ENCODE measurements at places on chromosomes 16 and 17.

DNA sequence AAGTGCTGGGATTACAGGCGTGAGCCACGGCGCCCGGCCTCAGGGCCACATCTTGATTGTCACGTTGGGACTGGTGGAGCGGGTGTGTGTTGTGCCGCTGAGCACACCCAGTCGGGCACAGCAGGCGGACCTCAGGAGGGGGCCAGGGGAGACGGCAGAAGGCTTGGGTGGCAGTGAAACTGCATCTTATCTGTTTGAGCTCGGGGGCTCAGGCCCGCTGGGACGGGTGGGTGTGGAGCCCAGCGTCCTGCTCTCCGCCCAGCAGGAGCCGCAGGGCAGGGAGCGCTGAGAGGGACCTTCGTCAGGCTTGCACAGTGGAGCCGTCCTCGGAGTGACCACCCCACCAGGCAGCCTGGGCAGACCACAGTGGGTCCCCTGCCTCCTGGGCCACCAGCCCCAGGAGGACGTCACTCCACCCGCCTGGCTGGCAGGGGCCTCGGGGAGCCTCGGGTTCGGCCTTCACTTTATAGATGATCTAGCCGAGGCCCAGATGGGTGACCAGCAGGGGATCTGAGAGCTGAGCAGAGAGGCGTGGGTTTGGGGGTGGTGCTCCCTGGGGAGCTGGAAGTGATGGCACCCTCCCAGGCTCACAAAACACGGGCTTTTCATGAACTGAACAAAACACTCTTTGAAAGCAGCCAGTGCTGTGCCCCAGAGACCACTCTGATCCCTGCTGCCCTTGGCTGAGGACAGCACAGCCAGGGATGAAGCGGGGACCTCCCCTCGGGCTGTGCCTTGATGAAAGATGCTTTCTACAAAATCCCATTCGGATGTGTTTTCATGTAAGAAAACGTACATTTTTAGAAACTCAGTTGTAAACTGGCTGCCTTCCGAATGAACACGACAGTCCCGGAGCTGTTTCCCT is 181.1 kb downstream of the SEC14L1 start:
- no peak for DNase-seq

- DNase-seq, result no peak
Measured at GRCh38 chr16:86701286-86701975, 123.1 kb downstream of the FOXL1 start.

- DNase-seq, result no peak
Measured at GRCh38 chr17:17314501-17315071, 11.4 kb downstream of the NT5M start.

- no peak for DNase-seq
Measured at GRCh38 chr17:30396129-30396528, 17.4 kb downstream of the CPD start.

DNA sequence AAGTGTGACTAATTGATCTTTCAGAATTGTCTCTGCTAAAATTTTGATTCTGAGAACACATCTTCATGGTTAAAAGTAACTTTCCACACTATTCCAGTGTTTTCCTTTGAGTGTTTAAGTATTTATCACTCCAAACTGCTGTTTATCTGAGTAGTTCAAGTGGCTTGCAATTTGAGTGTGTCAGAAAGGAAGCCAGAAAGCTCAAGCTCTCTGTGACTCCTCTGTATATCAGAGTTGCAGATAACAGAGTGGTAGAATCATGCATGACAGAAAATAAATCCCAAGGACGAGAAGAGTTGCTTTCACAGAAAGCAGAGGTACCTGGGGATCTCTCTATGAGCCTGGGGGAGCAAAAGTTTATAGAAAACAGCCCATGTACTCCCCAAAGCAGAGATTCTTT is 130.0 kb downstream of the CYB561 start:
- no peak for DNase-seq

- DNase-seq, result no peak
Measured at GRCh38 chr17:42673885-42674754, 2.7 kb downstream of the PLEKHH3 start.

DNA sequence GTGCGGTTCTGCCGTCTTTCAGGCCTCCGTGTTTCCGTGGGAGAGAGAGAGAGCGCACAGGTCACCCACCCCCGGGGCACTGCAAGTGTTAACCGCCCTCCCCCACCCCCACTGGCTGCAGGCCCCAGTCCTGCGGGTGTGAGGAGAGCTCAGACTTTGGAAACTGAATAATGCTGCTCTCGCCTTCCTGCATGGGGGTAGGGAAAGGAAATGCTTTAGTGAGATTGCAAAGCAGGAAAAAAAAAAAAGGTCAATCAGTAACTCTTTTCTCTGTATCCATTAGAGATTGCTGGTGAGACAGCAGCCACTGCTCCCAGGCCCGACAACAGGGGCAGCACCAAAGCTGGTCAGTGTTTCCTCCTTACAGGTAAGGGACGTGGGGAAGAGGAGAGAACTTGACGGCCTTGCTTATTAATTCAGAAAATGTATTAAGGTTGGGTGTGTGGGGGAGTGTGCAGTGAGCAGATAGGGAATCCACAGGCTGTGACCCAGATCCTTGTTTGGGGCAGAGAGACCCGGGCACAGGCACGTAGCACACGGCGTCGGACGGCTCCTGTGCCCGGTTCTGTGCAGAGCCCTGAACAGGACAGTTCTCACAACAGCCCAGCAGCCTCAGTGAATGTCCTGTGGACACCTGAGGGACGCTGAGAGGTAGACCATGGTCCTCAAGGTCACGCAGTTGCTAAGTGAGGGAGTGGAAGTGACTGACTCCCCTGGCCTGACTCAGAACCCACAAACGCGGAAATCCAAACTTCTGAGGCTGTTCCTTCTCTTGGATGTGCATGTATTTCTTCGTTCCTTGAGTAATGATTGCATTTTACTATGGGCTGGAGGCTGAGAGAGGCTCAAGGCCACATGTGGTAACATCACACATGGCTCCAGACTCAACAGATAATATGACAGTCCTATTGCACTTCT is 156.5 kb downstream of the FOXL1 start:
- no peak for DNase-seq

- DNase-seq, result no peak
Measured at GRCh38 chr17:74584292-74585060, 7.6 kb downstream of the CD300LD start.

DNA sequence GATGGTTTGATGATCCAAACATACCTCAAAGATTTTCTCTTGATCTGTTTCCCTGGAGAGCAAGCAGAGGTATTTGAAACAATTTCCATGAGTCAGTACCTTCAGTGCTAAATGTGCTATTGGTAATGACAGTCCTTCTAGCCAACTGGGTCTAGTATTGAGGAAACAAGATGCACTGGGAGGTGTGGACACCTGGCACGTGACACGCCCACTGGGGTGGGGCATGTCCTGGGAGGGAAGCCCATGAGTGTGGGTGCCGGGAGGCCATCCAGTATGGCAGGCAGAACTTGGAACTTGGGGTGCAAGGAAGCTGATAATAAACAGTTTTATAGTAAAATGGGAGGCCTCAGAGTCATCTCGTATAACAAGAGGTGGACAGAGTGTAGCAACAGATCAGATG is 17.9 kb upstream of the AKAP1 start:
- no peak for DNase-seq

DNA sequence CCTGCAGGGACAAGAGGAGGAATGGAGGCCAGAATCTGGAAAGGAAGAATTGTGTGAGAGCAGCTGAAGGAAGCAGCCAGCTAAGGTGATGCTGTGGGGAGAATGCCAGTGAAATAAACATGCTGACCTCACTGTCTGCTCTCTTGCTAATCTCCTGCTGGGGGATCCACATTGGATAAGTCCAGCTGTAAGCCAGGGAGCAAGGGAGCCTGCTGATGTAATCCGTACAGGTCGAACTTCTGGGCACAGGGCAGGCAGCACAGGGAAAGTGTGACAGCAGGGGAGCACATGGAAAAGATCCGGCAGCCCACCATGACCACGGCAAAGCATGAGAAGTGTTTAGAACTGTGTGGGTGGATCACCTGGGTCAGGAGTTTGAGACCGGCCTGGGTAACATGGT is 7.5 kb upstream of the XPO6 start:
- DNase-seq, result no peak

- no peak for DNase-seq
Measured at GRCh38 chr16:81164958-81165357, 68.8 kb upstream of the GCSH start.

- DNase-seq, result no peak
Measured at GRCh38 chr16:280552-280951, at the start of gene ARHGDIG. ARHGDIG (plus strand) TSS chr16:280591; CDS start chr16:280681, 90 bp downstream.

DNA sequence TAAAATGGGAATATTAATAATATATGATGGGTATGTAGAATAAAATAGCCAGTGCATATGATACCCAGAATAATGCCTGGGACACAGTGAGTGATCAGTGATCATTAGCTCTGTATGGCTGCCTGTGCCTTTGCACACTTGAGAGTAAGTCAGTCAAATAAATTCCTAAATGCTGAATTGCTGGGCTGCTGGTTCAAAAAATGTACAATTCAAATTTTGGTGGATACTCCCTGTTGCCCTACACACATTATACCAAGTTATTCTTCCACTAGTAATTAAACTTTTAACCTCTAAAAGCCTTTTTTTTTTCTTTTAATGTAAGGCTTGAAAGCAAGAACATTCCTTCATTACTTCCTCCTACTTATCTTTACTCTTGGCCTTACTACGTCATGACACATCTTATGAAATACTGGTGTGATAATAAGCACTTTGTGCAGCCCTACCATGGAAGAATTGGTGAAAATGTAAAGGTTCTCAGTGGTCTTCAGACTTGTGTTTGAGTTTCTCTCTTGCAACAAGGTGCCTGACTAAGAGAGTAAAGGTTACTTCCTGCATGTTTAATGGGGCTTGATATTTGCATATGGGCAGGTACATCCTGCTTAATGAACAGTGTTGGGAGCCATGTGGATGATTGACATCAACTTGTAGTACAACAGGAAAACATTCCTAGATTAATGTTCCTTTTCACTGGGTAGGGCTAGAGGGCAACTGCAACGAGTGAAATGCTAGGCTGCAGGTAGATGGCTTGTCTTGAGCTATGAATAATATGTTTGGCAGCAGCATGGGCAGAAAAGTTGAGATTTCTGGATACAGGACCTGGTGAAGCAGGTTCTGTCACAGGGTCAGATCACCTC is 84.3 kb downstream of the PRKCA start:
- DNase-seq, result no peak

DNA sequence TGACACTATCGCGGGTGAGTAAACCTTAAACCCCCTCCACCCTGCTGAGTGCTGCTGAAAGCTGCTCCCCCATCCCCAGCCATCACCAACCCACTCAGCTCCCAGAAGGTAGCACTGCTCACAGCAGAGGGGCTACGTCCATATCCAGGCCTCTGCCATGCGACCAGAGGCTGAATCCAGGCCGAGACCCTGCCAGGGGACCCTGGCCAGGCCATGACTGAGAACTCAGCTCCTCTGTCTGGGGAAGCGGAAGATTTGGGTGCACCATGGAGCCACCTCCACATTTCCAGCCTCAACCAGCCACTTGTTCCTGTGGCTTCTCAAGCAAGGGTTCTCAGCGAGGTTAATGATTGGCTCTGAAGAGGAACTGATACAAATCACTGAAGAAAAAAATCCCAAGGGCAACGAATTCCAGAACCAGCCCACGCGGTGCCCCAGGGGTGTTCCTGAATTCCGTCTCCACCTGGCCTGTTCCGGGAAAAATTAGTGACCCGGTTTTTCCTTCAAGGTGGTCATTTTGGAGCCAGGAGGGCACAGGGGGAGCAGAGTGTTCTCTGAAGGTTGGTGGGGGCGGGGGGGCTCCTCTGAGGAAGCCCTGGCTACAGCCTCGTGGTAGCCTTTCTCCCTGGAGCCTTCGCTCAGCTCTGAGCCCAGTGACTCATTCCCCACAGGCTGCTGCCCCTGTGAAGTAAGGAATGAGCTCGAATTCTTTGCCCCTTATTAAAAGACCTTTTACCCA is 9.3 kb upstream of the SLC16A5 start:
- no peak for DNase-seq

GRCh38 chr17:74757502-74757901 is 9.1 kb downstream of the NHERF1 start:
- no peak for DNase-seq

DNA sequence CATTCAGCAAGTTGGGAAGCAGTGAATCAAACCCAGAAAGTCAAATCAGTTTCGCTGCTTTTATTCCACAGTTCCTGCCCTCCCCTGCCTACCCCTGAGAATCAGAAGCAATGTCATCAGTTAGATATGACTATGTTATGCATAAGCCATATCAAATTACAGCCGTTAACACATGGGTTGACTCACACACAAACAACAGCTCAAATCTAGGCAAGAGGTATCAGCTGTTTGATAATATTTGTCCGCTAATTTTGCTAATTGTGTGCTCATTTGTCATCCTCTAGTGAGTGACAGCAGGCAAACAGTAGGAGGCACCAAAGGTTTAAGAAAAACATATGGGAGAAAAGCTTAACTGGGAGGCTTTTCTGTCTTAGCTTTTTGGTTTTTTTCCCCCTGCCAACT is 327.4 kb upstream of the CCL2 start:
- no peak for DNase-seq

Data from activated T-helper 9 cell treated with anti-CD3 and anti-CD28 coated beads, Interleukin-2, amount 50 U/mL, for 16 hours (primary cell).